ENCODE measurements at places on chromosomes 1 and 21. TPM values are rescaled to one million over a fixed set of nuclear protein-coding genes. Genes with fewer than 3 reads are reported as not detected.

Gene KLHL12
- 24.2 TPM for total RNA-seq

DNA sequence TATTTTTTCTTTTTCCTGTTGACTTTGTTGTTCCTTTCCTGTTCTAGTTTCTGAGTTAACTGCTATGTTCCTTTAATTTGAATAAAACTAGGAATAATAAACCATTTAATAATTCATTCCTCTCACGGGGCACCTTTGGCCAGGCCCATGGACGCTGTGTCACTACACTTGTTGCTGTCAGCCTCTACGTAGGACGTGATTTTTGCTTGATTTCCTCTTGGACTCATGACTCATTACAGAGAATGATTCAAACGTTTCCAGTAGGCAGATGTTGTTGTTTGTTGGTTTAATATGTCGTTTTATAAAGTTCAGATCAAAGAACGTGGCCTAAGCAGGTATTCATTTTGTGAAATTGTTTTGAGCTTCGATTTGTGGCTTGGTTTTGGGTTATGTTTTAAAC lies 9.1 kb upstream of the SLC19A1 start:
- DNase-seq, result no peak

Gene MATN1
- 0.39 TPM for total RNA-seq

Gene STUM
- 0.35 TPM for total RNA-seq

Gene PHLDA3
- 55.5 TPM for total RNA-seq

GRCh38 chr1:88883156-88883555 lies 8.2 kb downstream of the GTF2B start:
- DNase-seq, result no peak

Data from osteocyte (in vitro differentiated cells).